Pancreas (tissue), 10 donors: ENCODE measurements at places on chromosomes 1 and 21.
A peak's percentile ranks its signal among the peaks of the same experiment; 100 is the strongest.

DNA sequence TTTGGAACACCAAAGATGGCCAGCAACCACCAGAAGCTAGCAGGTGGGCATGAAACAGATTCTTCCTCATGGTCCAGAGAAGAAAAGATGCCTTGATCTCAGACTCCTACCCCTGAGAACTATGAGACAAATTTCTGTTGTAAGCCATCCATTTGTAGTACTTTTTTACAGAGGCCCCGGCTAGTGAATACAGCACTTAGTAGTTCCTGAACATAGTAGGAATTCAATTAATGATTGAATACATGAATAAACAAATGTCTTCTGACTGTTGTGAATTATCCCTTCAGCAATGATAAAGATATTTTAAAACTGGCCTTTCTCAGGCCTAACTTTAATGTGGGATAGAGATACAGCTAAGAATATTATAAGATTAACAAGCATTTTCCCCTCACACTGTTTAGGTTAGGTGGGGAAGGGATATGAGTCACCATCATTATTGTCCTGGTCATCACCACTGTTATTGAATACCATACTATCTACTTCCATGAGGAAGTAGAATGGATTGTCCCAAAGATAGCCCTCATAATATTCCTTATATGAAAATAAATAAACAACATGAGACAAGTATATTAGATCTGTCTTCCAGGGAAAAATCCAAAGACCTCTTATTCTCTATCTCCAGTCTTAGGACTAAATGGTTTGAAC is 51.4 kb downstream of the ADCY10 start:
- H3K4me1 ChIP-seq: no peaks in the 10 kb centered on the region
- H3K27me3 ChIP-seq: no peaks in the 10 kb centered on the region

- H3K4me1 ChIP-seq: peaks cover 21% of the 10 kb centered on the region
- peak; percentile 77 for DNase-seq
- H3K27me3 ChIP-seq: no peaks in the 10 kb centered on the region
- H3K4me3 ChIP-seq: no peak overlapping the region
Measured at GRCh38 chr1:11802973-11803885, 2.5 kb downstream of the MTHFR start.

- no peak overlapping the region for H3K27ac ChIP-seq
- no peak overlapping the region for H3K4me3 ChIP-seq
- no peaks in the 10 kb centered on the region for H3K4me1 ChIP-seq
- H3K36me3 ChIP-seq: no peaks in the 10 kb centered on the region
- no peak for DNase-seq
- H3K27me3 ChIP-seq: no peaks in the 10 kb centered on the region
Measured at GRCh38 chr1:54627196-54627595, 3.9 kb upstream of the FAM151A start.

GRCh38 chr1:169491845-169492281 is 6.1 kb upstream of the SLC19A2 start:
- H3K27me3 ChIP-seq: no peaks in the 10 kb centered on the region
- no peak overlapping the region for H3K4me3 ChIP-seq
- no peak for DNase-seq
- H3K27ac ChIP-seq: no peak overlapping the region
- H3K36me3 ChIP-seq: no peaks in the 10 kb centered on the region
- H3K4me1 ChIP-seq: peaks cover 12% of the 10 kb centered on the region

DNA sequence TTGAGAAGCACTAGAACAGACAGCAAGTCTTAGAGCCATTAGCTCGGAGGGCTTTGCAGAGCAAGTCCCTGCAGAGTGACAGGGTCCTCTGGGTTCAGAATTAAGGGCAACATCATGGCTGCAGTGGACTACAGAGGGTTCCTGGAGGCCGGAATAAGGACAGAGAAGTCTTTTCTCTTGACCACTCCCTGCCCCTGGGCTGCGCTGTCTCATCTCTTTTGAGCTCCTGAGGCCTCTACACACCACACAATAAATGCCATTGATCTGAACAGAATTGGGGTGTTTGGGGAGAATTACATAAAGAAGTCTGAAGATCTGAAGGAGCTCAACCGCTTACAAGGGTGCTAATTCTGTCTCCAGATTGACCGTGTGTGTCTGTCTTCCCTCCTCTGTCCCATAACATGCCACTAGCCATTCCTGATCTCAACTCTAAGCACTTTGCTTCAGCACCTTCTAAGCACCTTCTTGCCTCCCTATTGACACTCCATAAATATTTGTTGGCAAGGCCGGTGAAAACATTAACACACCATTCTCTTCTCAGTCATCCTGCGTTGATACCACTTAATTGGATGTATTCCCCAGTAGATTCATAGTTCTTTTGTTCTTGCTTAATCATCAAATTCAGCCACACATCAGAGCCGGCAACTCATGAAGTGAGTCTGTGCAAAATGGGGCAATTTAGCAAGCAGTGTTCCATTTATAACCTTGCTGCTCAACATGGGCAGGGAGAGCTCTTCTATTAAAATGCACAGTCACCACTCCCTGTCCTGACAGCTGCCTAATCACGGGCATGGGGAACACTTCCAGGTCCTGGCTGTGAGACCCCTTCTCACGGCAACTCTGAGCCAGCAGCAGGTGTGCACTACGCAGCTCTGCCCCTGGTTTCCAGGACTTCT is 49.7 kb downstream of the NMNAT2 start:
- no peaks in the 10 kb centered on the region for H3K4me1 ChIP-seq
- no peaks in the 10 kb centered on the region for H3K36me3 ChIP-seq
- H3K27ac ChIP-seq: no peak overlapping the region
- no peak for DNase-seq

- H3K4me3 ChIP-seq: no peak overlapping the region
- no peaks in the 10 kb centered on the region for H3K27me3 ChIP-seq
- no peaks in the 10 kb centered on the region for H3K36me3 ChIP-seq
- H3K27ac ChIP-seq: no peak overlapping the region
Measured at GRCh38 chr1:205917466-205918238, 25.6 kb downstream of the SLC26A9 start.

DNA sequence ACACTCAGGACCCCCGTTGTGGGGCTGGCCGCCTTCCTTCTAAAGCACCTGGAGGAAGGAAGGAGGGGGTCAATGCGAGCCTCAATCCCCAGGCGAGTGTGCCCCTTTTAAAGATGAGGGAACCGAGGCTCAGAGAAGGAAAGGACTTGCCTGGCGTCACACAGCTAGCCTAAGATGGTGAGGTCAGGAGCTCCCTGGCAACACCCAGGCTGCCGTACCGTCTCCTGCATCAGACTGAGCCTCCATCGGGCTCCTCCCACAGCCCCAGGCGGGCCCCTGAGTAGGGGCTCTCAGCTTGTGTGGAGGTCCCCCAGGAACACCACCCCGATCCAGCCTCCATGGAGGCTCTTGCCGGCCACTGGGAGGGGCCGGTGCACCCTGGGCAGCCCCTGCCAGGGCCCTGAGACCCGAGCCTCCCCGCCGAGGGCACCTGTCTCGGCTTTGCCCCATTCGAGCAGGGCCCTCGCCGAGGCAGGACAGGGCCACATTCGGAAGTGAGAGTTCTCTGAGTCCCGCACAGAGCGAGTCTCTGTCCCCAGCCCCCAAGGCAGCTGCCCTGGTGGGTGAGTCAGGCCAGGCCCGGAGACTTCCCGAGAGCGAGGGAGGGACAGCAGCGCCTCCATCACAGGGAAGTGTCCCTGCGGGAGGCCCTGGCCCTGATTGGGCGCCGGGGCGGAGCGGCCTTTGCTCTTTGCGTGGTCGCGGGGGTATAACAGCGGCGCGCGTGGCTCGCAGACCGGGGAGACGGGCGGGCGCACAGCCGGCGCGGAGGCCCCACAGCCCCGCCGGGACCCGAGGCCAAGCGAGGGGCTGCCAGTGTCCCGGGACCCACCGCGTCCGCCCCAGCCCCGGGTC is at the start of gene AIRE:
Gene AIRE, plus strand, starts transcription at position 739 of the 855 bp plus-strand sequence. CDS start 131 bp downstream, outside the sequence.
- H3K27ac ChIP-seq: no peak within 1 kb of the TSS
- no peak for DNase-seq
- H3K27me3 ChIP-seq: no peaks in the 10 kb centered on the region
- H3K36me3 ChIP-seq: no peaks in the 10 kb centered on the region
- H3K4me1 ChIP-seq: no peaks in the 10 kb centered on the region
- H3K4me3 ChIP-seq: peak within 1 kb of the TSS; percentile 27

DNA sequence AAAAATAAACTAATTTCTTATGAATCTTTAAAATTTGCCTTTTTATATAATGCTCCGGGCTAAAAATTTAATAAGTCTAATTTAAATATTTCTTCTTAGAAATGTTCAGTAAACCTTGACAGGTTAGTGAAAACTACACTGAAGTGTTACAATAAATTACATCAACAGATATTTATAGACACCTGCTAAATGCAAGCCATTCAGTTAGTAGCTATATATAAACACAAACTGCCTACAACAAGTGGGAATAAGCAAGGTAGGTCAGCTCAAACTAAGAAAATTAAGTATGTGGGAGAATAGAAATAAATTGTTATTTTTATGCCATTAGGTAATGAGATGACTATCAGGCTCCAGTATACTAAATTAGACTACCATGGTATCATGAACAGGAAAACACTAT is 215.6 kb downstream of the DENND1B start:
- H3K27ac ChIP-seq: no peak overlapping the region
- peaks cover 11% of the 10 kb centered on the region for H3K4me1 ChIP-seq
- DNase-seq: no peak
- no peak overlapping the region for H3K4me3 ChIP-seq
- H3K36me3 ChIP-seq: no peaks in the 10 kb centered on the region
- H3K27me3 ChIP-seq: no peaks in the 10 kb centered on the region

GRCh38 chr1:244945109-244945671 is 80.8 kb upstream of the HNRNPU start:
- H3K27ac ChIP-seq: no peak overlapping the region
- no peaks in the 10 kb centered on the region for H3K4me1 ChIP-seq
- H3K27me3 ChIP-seq: no peaks in the 10 kb centered on the region
- no peak for DNase-seq
- H3K4me3 ChIP-seq: no peak overlapping the region
- no peaks in the 10 kb centered on the region for H3K36me3 ChIP-seq

GRCh38 chr1:205452364-205452763 is 3.5 kb downstream of the BLACAT1 start:
- no peak overlapping the region for H3K27ac ChIP-seq
- no peaks in the 10 kb centered on the region for H3K36me3 ChIP-seq
- H3K27me3 ChIP-seq: peaks cover 15% of the 10 kb centered on the region
- H3K4me3 ChIP-seq: no peak overlapping the region

DNA sequence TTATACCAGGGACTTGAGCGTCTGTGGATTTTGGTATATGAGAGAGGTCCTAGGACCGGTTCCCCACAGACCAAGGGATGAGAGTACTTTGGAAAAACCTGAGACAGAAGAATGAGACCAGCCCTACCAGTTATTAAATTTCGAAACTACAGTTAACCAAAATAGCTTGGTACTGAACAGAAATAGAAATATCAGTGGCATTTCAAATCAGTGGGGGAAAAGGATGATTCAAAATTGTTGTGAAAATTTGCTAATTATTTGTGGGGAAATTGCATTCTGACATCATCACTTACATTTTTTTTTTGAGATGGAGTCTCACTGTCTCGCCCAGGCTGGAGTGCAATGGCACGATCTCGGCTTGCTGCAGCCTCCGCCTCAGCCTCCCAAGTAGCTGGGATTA is 8.2 kb downstream of the EXOC8 start:
- H3K4me3 ChIP-seq: no peak overlapping the region
- H3K36me3 ChIP-seq: no peaks in the 10 kb centered on the region
- H3K4me1 ChIP-seq: peaks cover 17% of the 10 kb centered on the region
- no peak overlapping the region for H3K27ac ChIP-seq
- H3K27me3 ChIP-seq: no peaks in the 10 kb centered on the region

GRCh38 chr21:32020564-32020963 is 147.7 kb downstream of the HUNK start:
- no peak for DNase-seq
- no peaks in the 10 kb centered on the region for H3K27me3 ChIP-seq
- H3K4me3 ChIP-seq: no peak overlapping the region
- no peaks in the 10 kb centered on the region for H3K36me3 ChIP-seq

DNA sequence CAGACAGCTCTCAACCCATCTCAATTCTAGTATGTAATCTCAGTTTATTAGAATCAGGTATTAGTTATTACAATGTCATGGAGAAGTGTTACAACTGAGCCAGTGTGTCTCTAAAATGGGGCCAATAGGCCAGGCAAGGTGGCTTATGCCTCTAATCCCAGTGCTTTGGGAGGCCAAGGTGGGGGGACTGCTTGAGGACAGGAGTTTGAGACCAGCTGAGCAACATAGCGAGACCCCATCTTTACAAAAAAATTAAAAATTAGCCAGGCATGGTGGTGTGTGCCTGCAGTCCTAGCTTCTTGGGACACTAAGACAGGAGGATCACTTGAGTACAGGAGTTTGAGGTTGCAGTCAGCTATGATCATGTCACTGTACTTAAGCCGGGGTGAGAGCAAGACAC is 104.9 kb downstream of the BCAR3 start:
- H3K27ac ChIP-seq: no peak overlapping the region
- no peaks in the 10 kb centered on the region for H3K36me3 ChIP-seq
- no peaks in the 10 kb centered on the region for H3K27me3 ChIP-seq
- H3K4me1 ChIP-seq: peaks cover 15% of the 10 kb centered on the region

DNA sequence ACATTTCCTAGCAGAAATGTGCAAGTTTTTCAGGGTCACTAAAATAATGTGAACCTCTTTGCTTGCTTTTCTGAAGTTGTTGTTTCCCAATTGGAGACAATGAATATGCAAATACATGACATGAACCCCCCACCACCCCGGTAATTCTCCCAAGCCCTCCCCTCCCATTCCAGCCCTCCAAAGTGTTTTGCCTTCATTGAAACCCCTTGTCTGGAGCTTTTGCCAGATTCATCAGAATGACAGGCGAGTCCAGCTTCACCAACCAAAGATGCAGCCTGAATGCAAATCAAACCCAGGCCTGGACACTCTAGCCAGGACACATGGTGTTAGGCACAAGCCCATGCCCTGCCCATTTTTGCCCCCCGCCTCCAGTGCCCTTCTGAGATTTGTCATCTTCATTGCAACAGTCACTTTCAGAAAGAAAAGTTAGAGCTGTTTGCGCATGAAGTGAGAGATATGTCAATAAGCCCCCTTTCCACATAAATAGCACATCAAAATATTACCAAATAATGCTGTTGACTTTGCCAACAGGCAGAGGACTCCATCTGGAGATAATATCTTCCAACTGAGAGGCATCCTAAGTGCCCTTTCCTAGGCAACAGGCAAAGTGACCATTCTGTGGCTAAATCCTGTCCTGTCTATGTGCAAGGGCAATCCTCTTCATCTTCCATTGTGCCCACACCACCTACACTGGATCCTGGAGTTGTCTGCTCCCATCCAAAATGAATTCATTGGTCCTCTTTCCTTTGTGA is 145.6 kb upstream of the NFIA start:
- no peak overlapping the region for H3K4me3 ChIP-seq
- no peaks in the 10 kb centered on the region for H3K4me1 ChIP-seq
- no peaks in the 10 kb centered on the region for H3K27me3 ChIP-seq

DNA sequence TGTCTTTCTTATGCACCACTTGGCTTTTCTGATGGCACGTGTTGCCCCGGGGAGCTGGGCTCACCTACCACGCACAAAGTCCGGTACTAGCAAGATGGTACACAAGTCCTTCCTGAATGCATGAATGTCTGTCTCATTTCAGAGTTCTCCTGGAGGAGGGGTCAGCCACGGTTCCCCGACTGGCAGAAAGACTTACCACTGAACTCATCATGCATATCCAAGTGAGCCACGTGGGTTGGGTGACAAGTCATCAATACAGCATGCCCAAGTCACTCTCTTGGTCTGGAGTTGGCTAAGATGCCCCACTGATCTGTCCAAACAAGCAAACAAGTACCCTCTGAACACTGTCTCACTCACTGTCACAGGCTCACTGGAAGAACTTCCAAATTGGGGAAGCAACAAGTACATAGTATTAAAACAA is 28.6 kb upstream of the MX1 start:
- no peak for DNase-seq
- no peak overlapping the region for H3K27ac ChIP-seq
- H3K4me3 ChIP-seq: no peak overlapping the region
